ENCODE measurements at places on chromosomes 5 and 9. TPM values are rescaled to one million over a fixed set of nuclear protein-coding genes. Genes with fewer than 3 reads are reported as not detected.

Gene NSMF
- 29.0 TPM for total RNA-seq

GRCh38 chr5:152372875-152373274 is 32.2 kb downstream of the NMUR2 start:
- no peaks in the 10 kb centered on the region for H3K36me3 ChIP-seq
- H3K27ac ChIP-seq: no peak overlapping the region
- no peak for DNase-seq
- H3K4me1 ChIP-seq: no peaks in the 10 kb centered on the region
- no peak overlapping the region for H3K4me3 ChIP-seq

GRCh38 chr5:133683646-133684596 is 71.6 kb upstream of the FSTL4 start:
- peaks cover 5% of the 10 kb centered on the region for H3K4me1 ChIP-seq
- peaks cover 5% of the 10 kb centered on the region for H3K27me3 ChIP-seq
- H3K36me3 ChIP-seq: no peaks in the 10 kb centered on the region
- DNase-seq: no peak
- no peak overlapping the region for H3K27ac ChIP-seq

DNA sequence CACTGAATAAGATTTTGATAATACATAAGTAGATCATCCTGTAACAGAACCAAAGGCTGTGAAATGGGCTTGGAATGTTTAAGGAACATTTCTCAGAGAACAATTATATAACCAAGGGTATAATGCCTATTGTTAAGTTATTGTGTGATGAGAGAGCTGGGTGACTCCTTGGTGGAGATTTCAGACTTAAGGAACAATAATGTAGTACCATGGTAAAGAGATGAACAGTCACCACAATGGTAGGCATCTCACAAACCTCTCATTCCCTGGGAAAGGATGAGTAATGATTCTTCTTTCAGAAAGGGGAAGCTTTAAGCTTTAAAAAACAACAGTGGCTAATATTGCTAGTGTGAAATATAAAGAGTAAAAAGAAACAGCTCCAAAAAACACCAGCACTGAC is 147.4 kb downstream of the TRIM36 start:
- H3K27ac ChIP-seq: no peak overlapping the region
- H3K4me1 ChIP-seq: no peaks in the 10 kb centered on the region
- H3K27me3 ChIP-seq: peaks cover 2% of the 10 kb centered on the region
- H3K36me3 ChIP-seq: no peaks in the 10 kb centered on the region
- DNase-seq: no peak
- H3K4me3 ChIP-seq: no peak overlapping the region

GRCh38 chr5:57366744-57367143 is 115.9 kb downstream of the ACTBL2 start:
- H3K36me3 ChIP-seq: no peaks in the 10 kb centered on the region
- no peak overlapping the region for H3K4me3 ChIP-seq
- peaks cover 6% of the 10 kb centered on the region for H3K27me3 ChIP-seq
- no peak overlapping the region for H3K27ac ChIP-seq
- no peaks in the 10 kb centered on the region for H3K4me1 ChIP-seq
- no peak for DNase-seq

Gene IL4
- 7.4 TPM for total RNA-seq

- no peaks in the 10 kb centered on the region for H3K36me3 ChIP-seq
- no peaks in the 10 kb centered on the region for H3K4me1 ChIP-seq
- DNase-seq: no peak
- no peak overlapping the region for H3K4me3 ChIP-seq
- peaks cover 8% of the 10 kb centered on the region for H3K27me3 ChIP-seq
- no peak overlapping the region for H3K27ac ChIP-seq
Observed at GRCh38 chr9:35552837-35553236, 52.2 kb upstream of the TESK1 start.

Gene GABRA6
- not detected for total RNA-seq

DNA sequence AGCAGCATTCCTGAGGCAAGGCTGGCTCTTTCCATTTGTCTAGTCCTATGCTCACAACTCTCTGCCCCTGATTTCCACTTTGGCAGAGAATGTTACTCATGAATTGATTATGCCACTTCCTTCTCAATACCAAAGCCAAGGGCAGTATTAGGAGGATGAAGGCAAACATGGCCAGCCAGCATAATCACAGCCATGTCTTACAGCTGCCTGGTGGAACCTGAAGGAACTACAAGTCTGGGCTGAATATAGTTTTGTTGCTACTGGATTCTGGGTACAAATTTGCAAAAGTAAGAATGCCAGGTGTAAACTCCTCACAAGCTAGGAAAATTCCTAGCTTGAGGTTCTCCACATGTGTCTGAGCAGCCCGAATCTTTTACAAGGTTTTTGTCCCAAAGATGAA is 4.2 kb downstream of the SIL1 start:
- peaks cover 39% of the 10 kb centered on the region for H3K4me1 ChIP-seq
- H3K36me3 ChIP-seq: peaks cover 21% of the 10 kb centered on the region
- no peak overlapping the region for H3K4me3 ChIP-seq
- H3K27ac ChIP-seq: no peak overlapping the region
- no peaks in the 10 kb centered on the region for H3K27me3 ChIP-seq
- no peak for DNase-seq

Gene TMEM161B
- 26.4 TPM for total RNA-seq

Gene IL33
- not detected for total RNA-seq

Gene HMHB1
- total RNA-seq: not detected

GRCh38 chr9:123487944-123488548 is 132.0 kb downstream of the CRB2 start:
- no peak overlapping the region for H3K27ac ChIP-seq
- no peaks in the 10 kb centered on the region for H3K36me3 ChIP-seq
- no peaks in the 10 kb centered on the region for H3K27me3 ChIP-seq
- no peaks in the 10 kb centered on the region for H3K4me1 ChIP-seq
- no peak overlapping the region for H3K4me3 ChIP-seq

- H3K36me3 ChIP-seq: peaks cover 82% of the 10 kb centered on the region
- peaks cover 99% of the 10 kb centered on the region for H3K4me1 ChIP-seq
- peak overlapping the region; percentile 54 for H3K4me3 ChIP-seq
- H3K27ac ChIP-seq: peak overlapping the region; percentile 94
- H3K27me3 ChIP-seq: no peaks in the 10 kb centered on the region
Observed at GRCh38 chr9:110156902-110157301, 51.1 kb downstream of the C9orf152 start.

- H3K27ac ChIP-seq: no peak overlapping the region
- H3K27me3 ChIP-seq: no peaks in the 10 kb centered on the region
- no peak overlapping the region for H3K4me3 ChIP-seq
- no peaks in the 10 kb centered on the region for H3K4me1 ChIP-seq
- DNase-seq: no peak
Observed at GRCh38 chr5:98700730-98701129, 72.7 kb upstream of the RGMB start.

GRCh38 chr5:2656206-2656605 is 95.3 kb downstream of the IRX2 start:
- H3K27ac ChIP-seq: no peak overlapping the region
- no peaks in the 10 kb centered on the region for H3K36me3 ChIP-seq
- H3K27me3 ChIP-seq: no peaks in the 10 kb centered on the region
- no peaks in the 10 kb centered on the region for H3K4me1 ChIP-seq
- no peak overlapping the region for H3K4me3 ChIP-seq

Gene IRX4
- total RNA-seq: not detected

DNA sequence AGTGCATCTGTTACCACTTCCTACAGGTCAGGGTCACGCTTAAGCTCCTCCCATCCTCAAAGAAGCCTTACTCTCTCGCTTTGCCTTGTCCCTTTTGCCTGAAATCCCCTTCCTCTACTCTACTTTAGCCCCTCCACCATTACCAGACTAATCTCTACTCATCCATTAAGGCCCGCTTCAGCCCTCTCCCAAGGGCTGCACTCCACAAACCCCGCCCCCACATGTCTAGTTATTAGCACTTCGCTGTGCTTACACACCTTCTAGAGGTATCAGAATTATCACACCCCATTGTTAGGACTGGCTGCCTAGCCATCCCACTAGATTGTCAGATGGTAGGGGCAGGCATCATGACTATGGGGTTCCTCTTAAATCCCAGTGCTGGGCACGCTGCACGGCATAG is 565.7 kb upstream of the WWC1 start:
- H3K36me3 ChIP-seq: no peaks in the 10 kb centered on the region
- H3K27me3 ChIP-seq: no peaks in the 10 kb centered on the region
- H3K4me1 ChIP-seq: no peaks in the 10 kb centered on the region
- H3K27ac ChIP-seq: no peak overlapping the region
- no peak for DNase-seq

DNA sequence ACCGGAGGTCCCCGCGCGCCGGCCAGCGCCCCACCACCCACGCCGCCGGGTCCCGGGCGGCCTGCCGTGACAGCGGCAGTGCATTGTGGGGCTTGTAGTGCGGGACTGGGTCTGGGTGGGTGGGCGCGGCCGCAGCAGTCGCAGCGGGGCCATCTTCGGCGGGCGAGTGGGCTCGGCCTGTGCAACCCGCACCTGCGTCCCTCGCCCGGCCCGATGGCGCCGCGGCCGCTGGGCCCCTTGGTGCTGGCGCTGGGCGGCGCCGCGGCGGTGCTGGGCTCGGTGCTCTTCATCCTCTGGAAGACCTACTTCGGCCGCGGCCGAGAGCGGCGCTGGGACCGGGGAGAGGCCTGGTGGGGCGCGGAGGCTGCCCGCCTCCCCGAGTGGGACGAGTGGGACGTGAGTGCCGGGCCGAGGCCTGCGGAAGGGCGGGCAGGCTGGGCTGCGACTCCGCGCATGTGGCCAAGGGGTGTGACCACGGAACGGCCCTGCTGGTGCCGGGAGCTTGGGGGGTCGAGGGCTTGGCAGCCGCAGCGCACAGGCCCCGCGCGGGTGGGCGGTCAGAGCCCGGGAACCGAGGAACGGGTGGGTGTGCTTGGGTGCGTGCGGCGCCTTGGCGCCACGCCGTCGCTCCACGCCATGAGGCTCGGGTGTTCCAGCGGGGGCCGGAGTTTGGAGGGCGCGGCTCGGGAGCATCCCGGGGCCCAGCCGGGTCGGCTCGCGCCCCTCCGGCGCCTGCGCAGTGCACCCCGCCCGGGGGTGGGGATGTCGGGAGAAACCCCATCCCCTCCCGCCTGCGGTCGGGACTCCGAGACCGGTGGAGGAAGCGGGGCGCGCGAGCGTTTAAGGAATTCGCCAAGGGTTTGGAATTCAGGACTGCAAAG is at the start of gene ARL10:
Gene ARL10 (plus strand): TSS at position 137 of the 881 bp plus-strand sequence. CDS start 77 bp downstream, at position 214.
- peak within 1 kb of the TSS; percentile 66 for H3K4me3 ChIP-seq
- H3K27me3 ChIP-seq: peaks cover 2% of the 10 kb centered on the region
- DNase-seq: peak; percentile 50
- peaks cover 32% of the 10 kb centered on the region for H3K4me1 ChIP-seq

Data from activated CD4-positive, alpha-beta memory T cell treated with anti-CD3 and anti-CD28 coated beads, Interleukin-2, amount 10 ng/mL, durations not matched to agents 7 days and 5 days (primary cell).